ENCODE measurements at places on chromosomes 7 and 10.

DNA sequence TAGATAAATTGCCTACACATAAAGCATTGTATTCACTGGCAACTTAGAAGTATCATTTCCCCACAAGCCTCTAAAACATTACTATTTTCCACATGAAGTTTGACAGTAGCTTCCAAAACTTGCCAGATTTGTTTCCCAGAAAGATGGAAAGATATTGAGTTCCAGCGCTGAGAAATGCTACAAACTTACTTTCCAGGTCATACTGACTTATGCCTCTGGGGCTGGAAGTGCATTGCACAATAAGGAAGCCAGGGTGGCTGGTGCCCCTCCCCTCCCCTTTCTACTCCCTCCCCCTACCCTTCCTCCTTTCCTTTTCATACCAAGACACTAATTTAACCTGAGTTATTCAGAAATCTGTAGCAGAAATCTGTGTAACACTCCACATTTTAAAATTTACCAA is 212.6 kb downstream of the WDR37 start:
- no peak for DNase-seq

DNA sequence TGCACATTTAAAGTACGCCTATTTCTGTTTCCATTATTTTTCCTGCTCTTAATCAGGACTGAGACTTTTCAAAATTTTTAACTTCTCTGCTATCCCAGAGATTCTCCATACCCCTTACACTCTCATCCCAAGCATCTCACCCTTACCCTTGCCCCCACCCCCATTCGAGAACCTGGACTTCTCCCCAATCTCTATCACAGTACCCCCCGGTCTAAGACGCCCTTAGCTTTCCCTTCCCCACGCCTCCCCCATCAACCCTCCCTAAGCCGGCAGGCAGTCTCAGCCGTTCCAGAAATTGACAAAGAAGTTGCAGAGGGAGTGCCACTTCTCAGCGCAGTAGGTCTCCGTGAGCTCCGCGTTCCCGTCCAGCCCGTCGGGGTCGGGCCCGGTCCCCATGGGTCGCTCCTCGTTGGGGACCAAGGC is 1.4 kb downstream of the FGFBP3 start:
- no peak for DNase-seq

- DNase-seq = no peak
Observed at GRCh38 chr7:27186668-27187474, 1.8 kb upstream of the HOXA11 start.

GRCh38 chr7:127928852-127929251 is 102.4 kb downstream of the LRRC4 start:
- no peak for DNase-seq

GRCh38 chr10:24616536-24616935 is 107.2 kb downstream of the ARHGAP21 start:
- DNase-seq = no peak

All from NCI-H1930 (cell line).